H1 (cell line): ENCODE measurements at places on chromosomes 12 and 14. TPM values are rescaled to one million over a fixed set of nuclear protein-coding genes. Genes with fewer than 3 reads are reported as not detected.

Gene TMEM63C
- 7.0 and 7.6 TPM in 2 replicates for total RNA-seq

Gene SOX5
- 1.1 and 2.6 TPM in 2 replicates for total RNA-seq

DNA sequence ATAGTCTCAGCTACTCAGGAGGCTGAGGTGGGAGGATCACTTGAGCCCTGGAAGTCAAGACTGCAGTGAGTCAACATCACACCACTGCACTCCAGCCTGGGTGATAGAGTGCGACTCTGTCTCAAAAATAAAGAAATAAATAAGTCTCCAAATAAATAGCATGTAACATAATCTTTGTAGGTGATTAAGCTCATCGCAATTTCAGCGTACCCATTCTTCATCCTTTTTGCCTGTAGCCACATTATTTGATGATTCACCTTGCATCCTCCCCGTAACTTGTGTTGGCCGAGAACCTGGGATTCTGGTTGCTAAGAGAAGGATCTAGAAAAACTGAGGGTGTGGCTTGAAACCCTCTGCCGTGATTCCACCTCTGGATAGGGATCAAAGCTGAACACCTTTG lies 115.1 kb downstream of the GALC start:
- H3K27ac ChIP-seq = no peak overlapping the region
- H3K4me1 ChIP-seq = no peaks in the 10 kb centered on the region
- H3K4me3 ChIP-seq = no peak overlapping the region
- no peaks in the 10 kb centered on the region for H3K36me3 ChIP-seq
- no peaks in the 10 kb centered on the region for H3K27me3 ChIP-seq

- no peak for DNase-seq
- peaks cover 2% of the 10 kb centered on the region; the same call in 1 of the 2 replicates for H3K4me1 ChIP-seq
- no peak overlapping the region for H3K4me3 ChIP-seq
- no peak overlapping the region for H3K27ac ChIP-seq
Observed at GRCh38 chr12:32089586-32089985, 17.1 kb upstream of the BICD1 start.

GRCh38 chr14:92215579-92215978 lies 93.8 kb downstream of the CPSF2 start:
- H3K27me3 ChIP-seq = no peaks in the 10 kb centered on the region
- no peak overlapping the region for H3K4me3 ChIP-seq
- H3K4me1 ChIP-seq = no peaks in the 10 kb centered on the region
- H3K36me3 ChIP-seq = no peaks in the 10 kb centered on the region
- no peak for DNase-seq

- no peaks in the 10 kb centered on the region for H3K4me1 ChIP-seq
- H3K27me3 ChIP-seq = no peaks in the 10 kb centered on the region
- H3K36me3 ChIP-seq = no peaks in the 10 kb centered on the region
- H3K4me3 ChIP-seq = no peak overlapping the region
- DNase-seq = no peak
Observed at GRCh38 chr12:100646896-100647295, 73.4 kb downstream of the GAS2L3 start.

DNA sequence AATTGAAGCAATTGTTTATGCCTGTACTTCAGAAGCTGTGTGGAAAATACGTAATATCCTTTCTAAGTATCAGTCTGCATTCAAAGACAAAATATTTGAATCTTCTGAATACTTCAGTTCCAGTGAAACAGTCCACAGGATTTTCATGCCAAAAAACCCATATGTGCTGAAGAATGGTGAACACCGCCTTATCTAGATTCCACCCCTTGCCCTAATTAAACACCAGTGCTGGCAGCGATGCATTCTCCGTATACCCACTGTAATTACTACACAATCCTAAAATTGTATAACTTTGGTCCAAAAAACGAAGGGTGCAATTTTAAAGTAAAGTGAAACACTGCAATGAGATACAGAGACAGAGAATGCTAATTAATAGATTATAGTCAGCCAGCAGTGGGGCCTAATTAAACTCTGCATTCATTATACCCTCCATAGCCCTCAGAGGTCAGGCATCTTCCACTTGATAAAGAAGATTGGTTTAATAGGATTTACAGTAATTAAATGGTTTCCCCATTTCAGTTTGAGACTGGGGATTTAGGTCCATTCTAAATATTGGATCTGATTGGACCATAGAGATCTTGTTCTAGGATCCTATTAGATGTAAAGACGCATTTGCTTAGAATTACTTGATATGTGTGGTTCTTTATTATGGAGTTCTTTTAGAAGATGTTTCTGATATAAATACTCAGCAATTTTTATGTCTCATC lies 43.9 kb downstream of the ERC1 start:
- H3K27me3 ChIP-seq = no peaks in the 10 kb centered on the region
- H3K36me3 ChIP-seq = no peaks in the 10 kb centered on the region
- no peak overlapping the region for H3K27ac ChIP-seq

GRCh38 chr14:74911704-74912103 lies 11.4 kb downstream of the RPS6KL1 start:
- no peak overlapping the region for H3K4me3 ChIP-seq
- no peaks in the 10 kb centered on the region for H3K27me3 ChIP-seq
- H3K4me1 ChIP-seq = no peaks in the 10 kb centered on the region
- DNase-seq = no peak
- no peaks in the 10 kb centered on the region for H3K36me3 ChIP-seq
- no peak overlapping the region for H3K27ac ChIP-seq

DNA sequence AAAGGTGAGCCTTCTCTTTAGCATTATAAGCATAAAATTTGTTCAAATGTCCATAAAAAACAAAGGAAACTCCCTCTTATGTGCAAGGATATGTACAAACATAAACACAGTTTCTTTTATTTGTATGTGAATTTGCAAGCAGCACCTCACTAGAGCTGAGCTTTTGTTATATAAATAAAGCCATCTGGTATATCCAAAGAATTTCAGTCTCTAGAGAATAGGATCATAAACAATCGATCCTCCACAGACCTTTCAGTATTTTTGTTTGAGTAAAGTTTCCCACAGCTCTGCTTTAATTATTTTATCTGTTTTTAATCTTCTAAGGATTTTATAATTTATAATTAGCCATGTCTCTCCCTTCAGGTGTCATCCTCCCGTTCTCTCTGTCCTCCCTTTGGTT lies 89.2 kb downstream of the OTOGL start:
- DNase-seq = no peak
- no peaks in the 10 kb centered on the region for H3K36me3 ChIP-seq
- no peaks in the 10 kb centered on the region for H3K4me1 ChIP-seq
- no peak overlapping the region for H3K4me3 ChIP-seq

GRCh38 chr12:105954951-105955931 lies 183.5 kb downstream of the NUAK1 start:
- no peaks in the 10 kb centered on the region for H3K4me1 ChIP-seq
- no peaks in the 10 kb centered on the region for H3K27me3 ChIP-seq
- no peak overlapping the region for H3K27ac ChIP-seq
- DNase-seq = no peak

Gene ACVRL1
- total RNA-seq = 0.09 TPM in 1 of 2 replicates, not detected in the other

DNA sequence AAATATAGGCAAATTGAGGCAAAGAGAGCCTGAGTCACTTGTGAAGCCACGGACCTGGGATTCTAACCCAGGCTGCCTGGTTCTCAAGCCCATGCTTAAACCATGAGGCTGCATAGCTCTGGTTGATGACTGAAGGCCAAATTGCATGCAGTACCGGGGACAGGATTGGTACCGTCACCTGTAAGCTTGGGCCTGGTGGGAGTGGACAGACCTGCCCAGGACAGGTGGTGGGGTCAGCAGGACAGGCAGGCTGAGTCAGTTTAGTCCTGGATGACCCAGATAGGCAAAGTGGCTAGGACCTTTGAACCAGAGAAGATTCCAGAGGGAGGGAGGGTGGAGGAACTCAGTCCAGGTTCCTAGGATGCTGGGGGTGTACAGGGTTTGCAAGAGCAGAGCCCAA lies 25.8 kb downstream of the RIN3 start:
- H3K36me3 ChIP-seq = no peaks in the 10 kb centered on the region
- no peak for DNase-seq
- no peak overlapping the region for H3K27ac ChIP-seq
- no peaks in the 10 kb centered on the region for H3K4me1 ChIP-seq
- H3K27me3 ChIP-seq = no peaks in the 10 kb centered on the region
- no peak overlapping the region for H3K4me3 ChIP-seq
